ENCODE measurements at places on chromosomes 7 and 10.

DNA sequence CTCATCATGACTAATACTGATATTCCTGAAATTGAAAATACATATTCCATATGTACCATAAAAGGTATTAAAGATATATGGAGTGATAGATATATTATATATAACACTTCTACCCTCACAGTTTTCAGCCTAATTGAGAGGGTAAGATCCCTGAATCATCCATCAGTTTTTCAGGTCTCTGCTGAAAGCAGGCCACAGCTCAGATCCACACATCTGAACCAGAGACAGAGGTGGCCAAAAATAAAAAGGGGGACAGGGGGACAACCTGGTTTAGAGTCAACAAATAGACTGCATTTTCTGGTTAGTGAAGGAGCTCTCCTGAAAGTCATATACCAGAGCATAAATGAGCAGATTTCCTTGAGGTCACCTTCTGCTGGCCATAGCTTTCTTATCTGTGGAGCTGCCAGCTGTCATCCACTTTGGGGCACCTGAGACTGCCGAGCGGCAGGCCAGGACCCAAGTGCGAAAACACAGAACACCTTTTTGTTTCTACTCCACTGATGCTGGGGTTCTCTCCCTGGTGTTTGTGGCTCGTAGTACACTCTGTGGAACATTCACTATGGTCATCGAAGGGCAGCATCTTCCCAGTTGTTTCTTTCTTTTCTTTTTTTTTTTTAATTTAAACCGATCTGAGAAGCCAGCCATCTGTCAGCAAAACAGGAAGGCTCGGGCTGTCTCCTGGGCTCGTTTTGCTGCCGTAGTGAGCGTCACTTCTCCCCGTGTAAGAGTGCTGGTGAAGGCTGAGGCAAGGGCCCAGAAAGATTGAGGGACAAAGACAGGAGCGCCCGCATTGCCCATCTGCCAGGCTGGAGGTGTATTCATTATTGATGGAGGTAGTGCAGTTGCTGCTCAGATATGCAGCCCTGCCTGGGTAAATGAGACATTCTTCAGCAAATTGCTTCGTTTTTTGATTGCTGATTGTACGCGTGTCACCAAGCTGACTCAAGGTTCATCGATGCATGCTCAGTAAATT lies 13.5 kb downstream of the IKZF1 start:
- peak; percentile 62 for DNase-seq

- DNase-seq: no peak
These were observed 235.2 kb downstream of the COBL start for GRCh38 chr7:51081270-51081890.

GRCh38 chr10:99431190-99431760 lies 851 bp upstream of the GOT1 start:
- DNase-seq: no peak

GRCh38 chr7:131027287-131027773 lies 293.3 kb upstream of the KLF14 start:
- DNase-seq: peak; percentile 48

DNA sequence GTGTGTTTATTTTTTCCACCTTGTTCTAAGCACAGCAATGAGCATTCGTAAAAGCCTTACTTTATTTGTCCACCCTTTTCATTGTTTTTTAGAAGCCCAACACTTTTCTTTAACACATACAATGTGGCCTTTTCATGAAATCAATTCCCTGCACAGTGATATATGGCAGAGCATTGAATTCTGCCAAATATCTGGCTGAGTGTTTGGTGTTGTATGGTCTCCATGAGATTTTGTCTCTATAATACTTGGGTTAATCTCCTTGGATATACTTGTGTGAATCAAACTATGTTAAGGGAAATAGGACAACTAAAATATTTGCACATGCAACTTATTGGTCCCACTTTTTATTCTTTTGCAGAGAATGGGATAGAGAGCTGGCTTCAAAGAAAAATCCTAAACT lies 28.9 kb downstream of the CFTR start:
- no peak for DNase-seq

- DNase-seq: no peak
These were observed 680 bp downstream of the C7orf57 start for GRCh38 chr7:48035967-48036478.

GRCh38 chr7:34225193-34225592 lies 319.9 kb downstream of the BMPER start:
- no peak for DNase-seq

DNA sequence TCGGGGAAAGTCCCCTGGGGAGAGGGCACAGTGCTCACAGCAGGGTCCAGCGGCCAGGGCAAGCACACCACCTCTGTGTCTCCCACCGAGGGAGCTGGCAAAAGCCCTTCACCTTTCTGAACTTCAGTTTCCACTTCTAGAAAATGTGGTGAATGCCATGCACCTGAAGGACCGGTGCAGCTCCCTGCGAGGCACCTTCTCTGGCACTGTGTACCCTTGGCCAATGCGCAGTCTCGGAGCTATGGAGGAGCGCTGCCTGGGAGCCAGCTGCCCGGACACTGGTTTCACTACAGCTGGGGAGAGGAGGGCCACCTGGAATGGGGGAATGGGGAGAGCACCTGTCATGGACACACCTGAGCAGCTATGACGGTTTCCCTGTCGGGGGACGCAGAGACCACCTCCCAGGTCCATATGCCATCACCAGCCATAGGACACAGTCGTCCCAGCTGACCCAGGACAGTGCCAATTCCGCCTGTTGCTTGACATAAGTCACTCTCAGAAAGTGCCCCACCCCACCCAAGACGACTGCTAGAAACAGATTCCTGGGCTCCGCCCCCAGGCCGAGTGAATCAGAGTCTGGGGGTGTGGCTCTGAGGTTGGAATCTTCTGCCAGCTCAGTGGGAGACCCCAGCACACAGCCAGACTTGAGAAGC lies 16.8 kb downstream of the RASGEF1A start:
- no peak for DNase-seq

GRCh38 chr7:157685430-157686284 lies 348.9 kb downstream of the DNAJB6 start:
- no peak for DNase-seq

DNA sequence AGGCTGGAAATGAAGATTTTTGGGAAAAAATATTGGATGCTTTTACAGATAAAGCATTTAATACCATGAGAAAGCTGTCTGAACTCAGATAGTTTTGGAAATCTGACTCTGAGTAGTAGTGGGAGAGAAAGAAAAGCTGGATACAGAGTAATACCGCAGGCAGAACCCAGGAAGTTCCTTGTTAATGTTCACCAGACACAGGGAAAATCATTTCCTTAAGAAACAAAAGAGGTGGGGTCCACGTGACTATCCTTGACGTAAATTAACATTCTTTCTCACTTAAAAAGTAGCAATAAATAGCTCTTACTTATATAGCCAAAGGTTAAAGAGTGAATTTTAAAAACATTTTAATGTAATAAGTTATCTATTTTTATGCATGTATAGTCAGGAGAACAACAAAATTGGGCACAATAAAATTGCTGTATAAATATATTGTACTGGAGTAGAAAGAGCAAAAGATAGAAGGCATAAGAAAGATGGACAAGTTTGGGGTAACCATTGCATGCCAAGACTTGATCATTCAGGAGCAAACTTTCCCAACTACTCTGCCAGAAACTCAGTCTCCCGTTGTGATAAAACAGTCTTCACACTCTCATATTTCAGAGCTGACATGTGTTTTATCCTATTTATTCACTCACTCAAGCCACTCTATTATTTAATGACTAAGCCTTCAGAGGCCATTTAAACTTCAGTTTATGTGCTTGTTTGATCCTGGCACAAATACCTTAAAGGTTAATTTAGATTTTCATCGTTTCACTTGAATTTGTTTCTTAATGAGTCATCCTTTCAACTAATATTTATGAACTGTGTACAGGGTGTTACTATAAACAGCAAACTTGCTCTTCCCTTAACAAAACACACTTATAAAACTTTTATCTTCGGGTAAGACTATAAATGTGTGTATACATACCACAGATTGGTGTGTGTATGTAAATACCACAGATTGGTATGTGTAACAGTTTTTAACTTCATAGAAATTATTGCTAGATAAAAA lies 143.1 kb downstream of the GNAI1 start:
- no peak for DNase-seq

DNA sequence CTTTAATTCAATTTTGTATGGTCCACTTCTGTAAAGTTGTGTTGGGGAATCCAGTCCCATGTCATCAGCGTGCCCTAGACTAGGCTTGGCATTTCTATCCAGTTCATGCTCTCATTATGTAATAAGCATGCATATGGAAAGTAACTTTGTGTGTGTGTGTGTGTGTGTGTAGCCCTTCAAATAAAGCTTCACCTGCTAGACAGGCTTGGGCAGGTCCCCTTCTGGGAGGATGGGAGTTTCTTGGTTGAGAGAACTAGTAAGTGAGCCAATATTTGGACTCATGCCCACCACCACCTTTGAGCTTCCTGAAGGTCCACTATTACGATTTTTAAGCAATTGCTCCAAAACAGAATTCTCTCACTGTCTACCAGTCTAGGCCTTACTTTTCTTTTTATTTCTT lies 6.9 kb downstream of the BZW2 start:
- no peak for DNase-seq

DNA sequence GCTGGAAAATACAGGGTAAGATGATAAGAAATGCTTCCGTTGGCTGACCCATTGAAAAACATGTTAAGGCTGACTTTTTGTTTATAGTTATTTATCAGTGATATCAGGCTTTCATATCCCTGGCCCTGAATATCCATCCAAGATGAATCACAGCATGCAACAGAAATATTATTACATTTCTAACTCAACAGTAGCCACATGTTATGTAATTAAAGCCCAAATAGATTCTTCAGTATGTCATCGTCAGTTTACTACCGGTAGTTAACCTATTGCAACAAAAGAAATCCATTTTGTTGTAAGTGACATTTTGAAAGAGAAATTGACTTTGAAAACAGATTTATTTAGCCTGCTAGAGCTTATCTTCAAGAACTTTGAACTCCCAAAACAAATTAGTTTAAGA lies 354.1 kb upstream of the CELF2 start:
- DNase-seq: no peak

DNA sequence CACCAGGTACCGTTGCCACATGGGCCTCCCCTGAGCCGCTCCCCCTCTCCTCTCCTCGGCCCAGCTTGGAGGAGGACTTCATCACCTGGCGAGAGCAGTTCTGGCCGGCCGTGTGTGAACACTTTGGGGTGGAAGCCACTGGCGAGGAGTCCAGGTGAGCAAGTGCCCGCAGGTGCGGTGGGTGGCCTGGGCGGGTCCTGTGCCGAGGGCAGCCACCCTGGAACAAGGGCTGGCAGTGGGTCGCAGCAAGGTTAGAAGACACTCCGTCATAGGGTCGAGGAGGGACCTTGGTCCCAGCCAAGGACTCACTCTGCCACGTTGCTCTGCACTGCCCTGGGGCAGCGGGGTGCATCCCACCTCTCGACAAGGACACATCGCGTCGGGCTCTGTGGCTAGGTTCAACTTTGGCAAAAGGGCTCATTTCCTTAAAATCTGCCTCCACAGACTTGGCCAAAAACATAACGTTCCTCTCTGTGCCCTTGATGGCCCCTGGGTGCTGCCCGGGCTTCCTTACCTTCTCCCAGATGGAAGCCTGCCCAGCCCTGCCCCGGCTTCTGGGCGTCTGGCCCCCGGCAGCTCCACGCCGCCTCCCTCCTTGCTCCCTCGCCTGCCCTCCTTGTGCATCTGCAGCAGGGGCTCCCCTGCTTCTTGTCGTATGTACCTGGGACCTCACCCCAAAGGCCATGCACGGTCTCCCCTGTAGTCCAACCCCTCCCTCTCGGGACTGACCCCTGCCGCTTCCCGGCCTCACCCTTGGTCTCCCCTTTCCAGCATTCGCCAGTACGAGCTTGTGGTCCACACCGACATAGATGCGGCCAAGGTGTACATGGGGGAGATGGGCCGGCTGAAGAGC lies 12.7 kb downstream of the TMEM120A start:
- DNase-seq: no peak

DNA sequence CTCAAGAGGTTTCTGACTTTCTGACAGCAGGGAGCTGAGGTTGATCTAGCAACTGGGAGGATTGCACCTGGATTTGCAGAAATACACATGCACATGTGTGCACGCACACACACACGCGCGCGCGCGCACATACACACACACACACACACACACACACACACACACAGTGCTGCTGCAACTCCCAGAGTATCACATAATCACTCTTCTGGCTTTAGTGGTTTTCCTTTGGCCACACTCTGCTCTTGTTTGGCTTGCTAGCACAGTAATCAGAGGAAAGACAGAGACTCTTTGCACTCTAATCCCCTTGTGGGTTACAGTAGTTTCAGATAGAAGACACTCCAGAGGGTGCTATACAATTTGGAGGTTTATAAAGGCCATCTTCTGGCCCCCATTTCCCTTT lies 705.0 kb downstream of the AUTS2 start:
- no peak for DNase-seq

DNA sequence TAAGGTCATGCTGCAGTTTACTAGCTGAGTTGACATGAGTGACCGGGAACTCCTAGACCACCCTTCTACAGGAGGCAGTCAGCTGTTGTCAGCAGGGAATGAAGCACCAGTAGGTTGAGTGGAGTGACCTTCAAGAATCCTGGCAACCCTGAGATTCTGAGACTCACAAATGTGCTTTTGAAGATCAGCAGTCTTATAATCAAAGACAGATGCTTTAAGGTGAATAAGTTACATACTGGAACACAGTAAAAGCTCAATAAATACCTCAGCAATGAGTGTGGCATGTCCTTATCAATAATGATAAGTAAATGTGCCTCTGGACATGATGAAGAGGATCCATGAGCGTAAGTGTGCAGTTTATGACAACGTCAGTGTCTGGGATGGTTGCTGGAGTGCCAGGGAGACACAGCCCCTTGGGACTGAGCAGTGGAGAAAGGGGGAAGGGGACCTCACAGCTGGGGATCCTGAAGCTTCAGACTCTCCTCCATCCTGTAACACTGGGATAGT lies 11.9 kb upstream of the OR6V1 start:
- DNase-seq: no peak

DNA sequence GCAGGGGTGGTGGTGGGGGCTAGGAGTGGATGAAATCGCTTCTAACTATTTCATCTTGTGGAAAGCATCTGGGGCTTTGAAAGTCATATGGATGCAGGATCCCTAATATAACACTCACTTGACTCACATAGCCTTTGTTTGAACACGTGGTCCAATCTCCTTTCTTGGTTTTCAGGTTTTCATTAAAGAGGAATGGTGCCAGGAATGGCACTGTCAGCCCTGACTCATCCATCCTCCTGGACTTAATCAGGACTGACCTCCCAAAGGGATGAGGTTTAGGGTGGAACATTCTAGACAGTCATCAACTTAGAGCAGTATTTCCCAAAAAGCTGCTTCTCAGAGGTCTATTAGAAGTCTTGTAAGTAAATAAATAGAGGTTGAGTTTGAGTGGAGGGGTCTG lies 162.0 kb upstream of the PLXNA4 start:
- DNase-seq: no peak

DNA sequence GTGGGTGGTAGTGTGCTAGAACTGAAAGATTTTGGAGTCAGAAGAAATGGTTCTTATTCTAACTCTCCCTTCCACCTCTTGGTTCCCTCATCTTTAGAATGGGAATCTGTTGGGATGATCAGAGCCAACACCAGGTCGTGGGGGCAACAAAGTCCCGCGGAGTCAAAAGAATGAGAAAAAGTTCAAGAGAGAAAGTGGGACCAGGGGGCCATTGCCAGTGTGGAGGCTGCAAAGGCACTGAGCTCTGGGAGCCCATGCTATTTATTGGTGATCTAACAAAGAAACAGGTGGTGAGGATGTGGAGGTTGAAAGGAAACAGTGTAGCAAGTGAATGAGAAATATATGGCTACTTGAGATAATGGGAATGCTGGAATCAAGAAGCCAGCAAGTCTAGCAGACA lies 29.4 kb downstream of the AGAP4 start:
- no peak for DNase-seq

Data from T-cell (primary cell).